PC-9 (cell line): ENCODE measurements at places on chromosomes 3 and 15. TPM values are rescaled to one million over a fixed set of nuclear protein-coding genes. Genes with fewer than 3 reads are reported as not detected.

Gene TPRG1
- 1.7 and 1.9 TPM in 2 replicates for total RNA-seq

- H3K27me3 ChIP-seq = no peaks in the 10 kb centered on the region
- DNase-seq = no peak
- no peak overlapping the region for H3K27ac ChIP-seq
- H3K36me3 ChIP-seq = no peaks in the 10 kb centered on the region
Observed at GRCh38 chr3:140207541-140207940, 272.6 kb downstream of the CLSTN2 start.

Gene SLC9C1
- total RNA-seq = not detected in 2 replicates

GRCh38 chr15:76381366-76381765 is 44.8 kb downstream of the ISL2 start:
- H3K4me1 ChIP-seq = no peaks in the 10 kb centered on the region
- H3K36me3 ChIP-seq = no peaks in the 10 kb centered on the region
- no peak for DNase-seq
- no peaks in the 10 kb centered on the region for H3K27me3 ChIP-seq
- H3K27ac ChIP-seq = no peak overlapping the region
- H3K4me3 ChIP-seq = no peak overlapping the region
